Activated CD8-positive, alpha-beta T cell treated with anti-CD3 and anti-CD28 coated beads, Interleukin-2, amount 10 ng/mL, durations not matched to agents 7 days and 5 days (primary cell): ENCODE measurements at places on chromosomes 2 and 18. TPM values are rescaled to one million over a fixed set of nuclear protein-coding genes. Genes with fewer than 3 reads are reported as not detected.
A peak's percentile ranks its signal among the peaks of the same experiment; 100 is the strongest.

The PRSS56 gene
- total RNA-seq = not detected

The PARD3B gene
- 0.76 TPM for total RNA-seq

- DNase-seq = no peak
Measured at GRCh38 chr2:144099780-144100377, 420.0 kb downstream of the ZEB2 start.

GRCh38 chr2:231065966-231066365 is 9.3 kb downstream of the PSMD1 start:
- DNase-seq = no peak

GRCh38 chr2:113175736-113176695 is 2.2 kb downstream of the PSD4 start:
- DNase-seq = peak; percentile 72

GRCh38 chr2:70086278-70086837 is 919 bp upstream of the PCBP1 start:
- peak; percentile 85 for DNase-seq

GRCh38 chr2:67825476-67825875 is 237.3 kb downstream of the C1D start:
- DNase-seq = no peak

DNA sequence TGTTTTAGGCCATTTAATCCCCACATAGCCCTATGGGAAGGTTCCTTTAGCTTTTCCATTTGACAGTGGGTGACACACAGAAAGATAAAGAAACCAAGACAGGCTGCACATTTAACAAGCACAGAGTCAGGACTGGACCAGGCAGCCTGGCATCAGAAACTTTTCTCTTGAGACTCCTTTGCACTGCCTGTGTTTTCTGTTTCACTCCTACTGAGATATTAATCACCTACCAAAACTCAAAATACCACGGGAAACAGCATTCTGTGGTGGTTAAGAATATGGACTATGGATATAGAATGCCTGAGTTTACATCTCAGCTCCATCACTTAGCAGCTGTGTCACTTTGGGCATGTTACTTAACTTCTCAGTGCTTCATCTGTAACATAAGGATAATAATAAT is 73.3 kb downstream of the CTAGE1 start:
- DNase-seq = no peak

DNA sequence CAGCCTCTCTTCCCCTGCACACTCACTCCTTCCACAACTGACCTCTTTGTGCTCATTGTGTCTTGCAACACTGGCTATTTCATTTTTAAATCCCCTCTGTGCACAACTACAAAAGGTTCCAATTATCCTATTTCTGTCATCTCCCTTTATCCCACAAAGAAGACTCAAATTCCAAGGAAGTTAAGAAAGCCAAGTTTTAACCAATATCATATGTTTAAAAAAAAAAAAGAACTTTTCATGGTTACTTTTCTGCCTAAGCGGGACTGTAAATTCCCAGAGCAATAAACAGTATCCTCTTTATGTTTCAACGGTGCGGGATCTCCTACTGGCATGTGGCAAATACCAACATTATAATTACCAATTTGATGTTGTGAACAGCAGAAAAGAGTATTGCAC is 83.8 kb downstream of the DOCK10 start:
- no peak for DNase-seq

GRCh38 chr18:64747803-64748202 is 598.9 kb upstream of the LINC00305 start:
- DNase-seq = no peak
